Posterior vena cava (tissue), 2 donors: ENCODE measurements at places on chromosomes 7 and 10. TPM values are rescaled to one million over a fixed set of nuclear protein-coding genes. Genes with fewer than 3 reads are reported as not detected.
A peak's percentile ranks its signal among the peaks of the same experiment; 100 is the strongest.

PNLIPRP2 gene
- total RNA-seq, result 1.3 TPM

DNA sequence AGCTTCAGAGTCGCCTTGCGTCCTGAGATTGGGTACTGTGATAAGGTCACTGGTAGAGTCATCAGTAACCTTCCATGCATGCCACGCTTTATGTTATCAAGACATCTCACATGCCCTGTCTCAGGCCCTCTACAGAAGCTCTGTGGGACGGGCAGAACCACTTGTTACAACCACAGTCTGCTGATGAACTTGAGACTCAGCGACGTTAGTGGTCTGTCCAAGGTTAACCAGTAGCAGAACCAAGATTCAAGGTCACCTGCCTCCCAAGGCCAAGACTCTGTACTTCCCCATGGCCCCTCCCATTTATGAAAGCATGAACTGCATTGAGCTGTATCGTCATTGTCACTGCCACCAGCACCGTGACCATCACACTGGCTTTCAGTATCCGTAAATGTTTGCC is 15.0 kb downstream of the IQCE start:
- peak; percentile 38 for DNase-seq

DNA sequence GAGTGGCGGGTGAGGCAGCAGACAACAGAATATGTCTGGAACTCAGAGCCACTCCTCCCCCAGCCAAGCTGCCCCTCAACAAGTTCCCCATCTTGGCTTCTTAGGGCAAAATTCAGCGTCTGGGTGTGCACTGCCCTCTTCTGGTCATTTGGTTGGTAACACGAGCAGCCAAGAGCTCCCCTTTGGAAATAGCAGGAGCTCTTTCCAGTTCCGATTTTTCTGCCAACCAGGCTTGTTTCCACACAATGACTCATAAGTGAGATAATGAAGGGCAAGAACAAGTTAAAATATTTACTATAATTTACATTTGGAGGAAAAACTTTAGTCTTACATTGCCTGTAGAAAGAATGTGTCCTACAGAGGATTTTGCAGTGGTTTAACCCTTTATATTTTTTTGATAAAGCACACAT is 70.5 kb downstream of the ADCYAP1R1 start:
- DNase-seq, result no peak

GRCh38 chr7:74115326-74115725 is 31.7 kb downstream of the LIMK1 start:
- no peak for DNase-seq

DNA sequence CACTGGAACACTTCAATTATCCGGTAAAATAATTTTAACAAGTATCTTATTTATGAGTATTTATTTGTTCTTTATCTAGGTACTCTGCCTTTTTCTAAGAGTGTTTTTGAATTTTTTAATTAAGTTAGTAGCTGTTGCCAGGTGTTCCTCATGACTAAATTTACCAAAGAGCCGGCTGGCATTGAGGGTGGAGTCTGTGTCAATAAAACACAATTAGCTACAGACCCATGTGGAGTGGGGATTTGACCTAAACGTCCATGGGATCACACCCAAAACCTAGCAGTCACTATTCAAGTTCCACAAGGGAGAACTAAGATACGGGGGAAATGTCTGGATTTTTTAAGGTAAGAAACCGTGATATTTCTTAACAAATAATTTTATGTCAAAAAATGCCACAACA is 9.8 kb downstream of the SLC16A12 start:
- no peak for DNase-seq

SOSTDC1 gene
- total RNA-seq, result not detected

DNA sequence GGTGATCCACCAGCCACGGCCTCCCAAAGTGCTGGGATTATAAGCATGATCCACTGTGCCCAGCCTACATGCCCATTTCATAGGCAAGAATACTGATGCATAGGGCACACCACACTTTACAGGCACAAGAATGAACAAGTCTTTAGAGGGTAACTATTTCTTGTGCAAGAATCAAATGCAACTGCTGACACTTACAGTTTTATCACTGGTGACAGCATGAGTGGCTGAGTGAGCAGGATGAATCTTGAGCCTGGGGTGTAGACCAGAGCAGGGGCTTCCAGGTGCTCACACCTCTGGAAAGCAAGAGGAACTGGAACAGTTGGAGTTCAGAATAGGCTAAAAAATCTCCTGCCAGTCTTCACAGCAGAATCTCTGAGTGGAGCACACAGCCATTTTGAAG is 287.5 kb downstream of the KCNMA1 start:
- DNase-seq, result no peak

GRCh38 chr7:112782498-112782897 is 7.7 kb downstream of the TMEM168 start:
- DNase-seq, result no peak

DNA sequence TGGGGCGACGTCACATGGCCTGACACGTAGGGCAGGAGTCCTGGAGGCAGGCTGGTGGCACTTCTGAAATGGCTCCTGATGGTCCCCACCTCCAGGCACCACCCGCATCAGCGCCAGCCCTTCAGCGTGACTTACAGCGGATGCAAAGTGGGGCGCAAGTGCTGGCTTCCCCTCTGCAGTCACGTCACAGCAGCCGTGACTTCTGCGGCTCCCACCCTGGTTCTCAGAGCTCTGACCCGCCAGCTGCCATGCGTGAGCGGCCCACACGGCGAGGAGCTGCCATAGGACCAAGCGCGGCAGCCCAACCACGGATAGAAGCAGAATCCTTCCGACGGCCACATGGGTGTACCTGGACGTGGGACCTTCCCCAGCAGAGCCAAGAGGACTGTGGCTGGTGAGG is 159.0 kb downstream of the ELFN1 start:
- peak; percentile 56 for DNase-seq

DNA sequence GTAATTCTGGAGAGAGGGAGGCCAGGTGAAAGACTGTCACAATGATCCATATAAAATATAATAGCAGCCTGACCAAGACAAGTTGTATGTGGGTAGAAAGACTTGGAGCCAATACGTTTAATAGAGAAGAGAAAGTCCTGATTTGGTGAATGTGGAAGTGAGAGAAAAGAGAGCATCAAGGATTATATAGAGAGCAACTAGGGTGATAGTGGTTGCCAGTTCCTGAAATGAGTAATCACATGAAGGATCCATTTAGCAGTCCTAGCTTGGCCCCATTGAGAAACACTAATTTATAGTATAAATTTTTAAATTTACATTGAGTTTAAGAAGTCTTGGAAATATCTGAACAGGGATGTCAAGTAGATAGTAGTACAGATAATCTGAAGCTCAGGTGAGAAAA is 74.0 kb downstream of the AASS start:
- DNase-seq, result no peak

PTPRN2 gene
- total RNA-seq, result 1.6 TPM

- no peak for DNase-seq
Observed at GRCh38 chr7:12327922-12328321, 75.7 kb downstream of the VWDE start.

- DNase-seq, result no peak
Observed at GRCh38 chr10:74906611-74907198, 80.3 kb downstream of the KAT6B start.

SEMA3D gene
- 19.8 TPM for total RNA-seq

- no peak for DNase-seq
Observed at GRCh38 chr7:130096243-130096827, 26.0 kb downstream of the KLHDC10 start.

DNA sequence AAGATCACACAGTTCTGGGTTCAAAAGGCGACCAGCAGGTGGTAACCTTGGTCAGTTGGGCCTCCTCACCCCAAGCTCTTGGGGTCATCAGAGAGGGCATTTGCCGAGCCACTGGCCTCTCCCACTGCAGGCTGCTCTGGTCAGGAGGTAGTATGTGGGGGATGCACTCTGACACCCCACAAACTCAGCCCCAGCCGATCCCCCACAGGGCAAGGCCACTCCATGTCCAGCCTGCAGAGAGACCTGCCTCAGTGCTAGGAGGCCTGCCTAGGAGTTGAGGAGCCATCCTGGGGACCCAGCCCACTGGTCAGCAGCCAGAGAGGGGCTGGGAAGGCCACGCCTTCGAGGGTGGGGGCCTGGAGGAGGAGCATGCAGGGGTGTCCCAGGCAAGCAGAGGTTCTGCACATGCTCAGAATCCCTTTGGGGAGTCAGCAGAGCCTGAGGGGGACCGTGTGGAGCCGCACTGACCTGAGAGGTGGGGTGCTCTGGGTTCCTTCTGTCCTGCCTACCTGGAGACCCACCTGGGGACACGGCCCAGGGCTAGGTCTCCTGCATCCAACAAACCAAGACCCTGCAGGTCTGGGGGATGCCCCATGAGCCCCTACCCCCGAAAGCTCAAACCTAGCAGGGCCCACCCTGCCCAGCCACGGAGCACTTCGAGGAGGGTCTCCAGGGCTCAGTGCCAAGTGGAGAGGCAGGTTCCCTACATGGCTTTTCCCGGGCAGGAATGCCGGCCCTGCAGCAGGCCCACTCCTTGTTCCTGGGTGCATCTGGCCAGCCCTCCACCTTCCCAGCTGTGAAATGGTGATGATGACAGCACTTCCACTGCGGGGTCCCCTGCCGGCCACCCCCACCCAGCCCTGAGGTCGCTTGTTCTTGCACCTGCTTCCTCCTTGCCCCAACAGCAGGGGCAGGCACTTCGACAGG is 58.5 kb downstream of the RASGEF1A start:
- DNase-seq, result peak; percentile 80

- DNase-seq, result no peak
Observed at GRCh38 chr7:139860090-139860775, 31.2 kb downstream of the TBXAS1 start.
